IPS DF 6.9 (cell line): ENCODE measurements at places on chromosomes 5 and 9.

DNA sequence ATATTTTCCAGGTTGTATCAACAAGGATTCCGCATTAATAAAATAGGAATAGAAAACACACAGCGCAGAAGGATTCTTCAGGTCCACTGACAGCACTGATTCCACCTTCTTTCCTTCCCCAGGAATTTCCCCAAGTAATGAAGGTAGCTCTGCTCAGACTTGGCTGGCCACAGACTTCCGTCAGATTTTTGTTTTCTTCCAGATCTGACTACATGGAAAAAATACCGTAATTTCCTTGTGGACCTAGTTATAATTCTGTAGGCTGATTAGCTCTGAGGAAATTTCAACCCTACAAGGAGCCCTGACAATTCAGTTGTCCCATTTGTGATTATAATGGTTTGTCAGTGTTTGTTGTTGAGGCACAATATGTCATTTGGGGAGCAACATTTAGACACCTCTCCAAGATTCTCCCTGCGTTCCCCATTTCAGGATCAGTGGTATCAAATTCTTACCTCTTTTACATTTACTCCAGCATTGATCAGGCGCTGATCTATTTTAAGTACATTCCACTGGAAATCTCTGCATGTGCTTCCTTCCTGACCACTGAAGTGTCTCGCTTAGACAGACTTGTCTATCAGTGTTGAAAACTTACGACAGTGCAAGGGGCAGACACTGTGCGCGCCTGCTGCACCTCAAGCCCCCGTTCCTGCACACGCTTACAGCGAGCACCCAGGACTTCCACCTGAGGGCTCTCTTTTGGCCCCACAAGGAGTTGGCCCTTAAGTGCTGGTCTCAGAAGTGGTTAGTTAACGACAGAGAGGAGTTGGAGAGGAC, 94.8 kb downstream of the LHFPL2 start:
- DNase-seq = no peak

GRCh38 chr5:110903966-110904365, 165.2 kb downstream of the SLC25A46 start:
- DNase-seq = no peak

DNA sequence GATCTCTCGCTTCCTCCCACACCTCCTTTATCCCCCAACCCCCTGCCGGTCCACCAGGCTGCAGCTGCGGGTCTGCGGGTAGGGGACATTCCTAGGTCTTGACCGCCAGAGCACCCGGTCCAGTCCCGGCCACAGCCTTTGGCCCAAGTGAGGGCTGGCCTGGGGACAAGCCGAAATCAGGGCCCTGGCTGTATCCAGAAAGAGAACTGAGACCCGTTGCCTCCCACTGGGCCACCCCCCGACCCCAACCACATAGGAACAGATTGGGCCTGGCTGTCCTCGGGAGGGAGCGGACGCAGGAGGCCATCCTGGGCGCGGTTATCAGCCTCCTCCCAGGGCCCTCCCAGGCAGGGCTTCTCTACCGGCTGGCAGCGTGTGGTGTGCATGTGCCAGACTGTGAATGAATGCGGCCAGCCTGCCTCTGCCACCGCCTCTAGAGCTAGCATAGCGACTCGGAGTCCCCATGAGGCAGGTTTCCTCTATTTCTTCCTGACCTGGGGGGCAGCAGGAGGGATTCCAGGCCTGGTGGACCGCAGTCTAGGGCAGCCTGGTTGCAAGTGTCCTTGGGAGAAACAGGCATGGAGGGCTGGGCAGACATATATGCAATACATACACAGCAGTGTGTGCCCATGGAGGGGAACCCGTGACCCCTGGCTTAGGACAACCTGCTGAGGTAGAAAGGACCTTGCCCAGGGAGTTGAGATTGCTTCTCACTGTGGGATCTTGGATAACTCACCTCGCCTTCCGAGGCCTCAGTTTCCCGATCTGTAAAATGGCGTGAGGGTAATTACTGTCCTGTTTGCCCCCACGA, 1.2 kb downstream of the N4BP3 start:
- DNase-seq = no peak

- DNase-seq = no peak
Measured at GRCh38 chr5:2569774-2570542, 181.5 kb downstream of the IRX2 start.

DNA sequence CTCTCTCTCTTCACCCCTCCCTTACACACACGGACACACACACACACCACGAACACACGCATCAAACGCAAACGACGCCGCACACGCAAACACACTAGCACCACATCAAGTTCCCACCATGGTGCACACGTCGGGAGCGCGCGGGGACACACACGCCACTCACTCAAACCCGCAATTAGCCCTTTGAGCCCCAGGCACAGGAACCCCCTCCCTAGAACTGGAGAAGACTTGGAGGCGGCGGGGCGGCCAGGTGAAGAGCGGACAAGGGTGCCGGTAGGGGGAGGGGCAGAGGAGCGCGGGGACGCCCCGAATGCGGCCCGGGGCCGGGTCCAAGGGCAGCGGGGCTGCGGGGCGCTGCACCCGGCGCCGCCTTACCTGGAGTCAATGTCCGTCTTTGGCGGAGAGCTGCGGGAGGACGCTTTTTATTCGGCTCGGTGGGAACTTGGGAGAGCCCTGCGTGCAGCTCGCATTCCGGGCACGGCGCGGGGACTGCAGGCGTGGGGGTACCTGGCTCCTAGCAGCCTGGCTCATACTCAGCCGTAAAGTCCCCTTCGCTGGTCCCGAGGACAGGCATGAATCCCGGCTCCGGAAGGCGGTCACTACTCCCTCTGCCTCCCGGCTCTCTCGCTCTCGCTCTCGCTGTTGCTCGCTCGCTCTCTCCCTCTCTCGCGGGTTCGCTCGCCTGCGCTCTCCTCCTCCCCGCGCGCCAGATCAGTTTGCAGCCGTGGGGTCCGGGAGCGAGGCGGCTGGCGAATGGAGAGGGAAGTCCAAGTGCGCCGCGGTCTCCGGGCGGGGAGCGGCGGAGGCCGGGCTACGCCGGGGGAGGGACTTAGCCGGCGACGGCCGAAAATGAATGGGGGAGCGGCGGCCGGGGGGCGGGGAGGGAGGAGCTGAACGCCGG, at the start of gene BRINP1:
Gene BRINP1, minus strand, starts transcription at position 755 of the 901 bp plus-strand sequence. CDS start 56,080 bp downstream, outside the sequence.
- DNase-seq = no peak

DNA sequence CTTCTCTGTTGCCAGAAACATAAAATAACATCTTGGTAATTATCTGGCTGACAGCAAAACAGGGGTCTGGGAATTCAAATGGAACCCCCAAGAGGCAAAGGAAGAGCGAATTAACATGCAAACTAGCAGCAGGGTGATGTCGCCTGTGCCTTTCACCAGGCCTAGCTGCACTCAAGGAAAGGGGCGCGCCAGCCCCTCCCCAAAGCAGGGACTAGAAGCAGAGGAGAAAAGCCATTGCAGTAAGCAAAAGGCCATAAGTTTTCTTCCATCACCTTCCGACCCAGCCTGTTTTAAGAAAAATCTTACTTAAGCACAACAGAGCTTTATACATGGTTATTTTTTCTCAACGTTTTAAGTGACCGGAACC, 539 bp downstream of the POC5 start:
- no peak for DNase-seq

GRCh38 chr5:180717989-180718388, 21.9 kb downstream of the OR2Y1 start:
- DNase-seq = no peak

GRCh38 chr5:170522211-170523141, 18.7 kb downstream of the KCNIP1 start:
- no peak for DNase-seq

- no peak for DNase-seq
Measured at GRCh38 chr9:93891050-93891449, 64.1 kb downstream of the BARX1 start.

GRCh38 chr5:160837749-160838593, 14.0 kb downstream of the ATP10B start:
- DNase-seq = no peak

- no peak for DNase-seq
Measured at GRCh38 chr5:56095579-56096102, 100.9 kb upstream of the IL6ST start.

GRCh38 chr5:126133424-126133823, 289.8 kb upstream of the GRAMD2B start:
- no peak for DNase-seq

DNA sequence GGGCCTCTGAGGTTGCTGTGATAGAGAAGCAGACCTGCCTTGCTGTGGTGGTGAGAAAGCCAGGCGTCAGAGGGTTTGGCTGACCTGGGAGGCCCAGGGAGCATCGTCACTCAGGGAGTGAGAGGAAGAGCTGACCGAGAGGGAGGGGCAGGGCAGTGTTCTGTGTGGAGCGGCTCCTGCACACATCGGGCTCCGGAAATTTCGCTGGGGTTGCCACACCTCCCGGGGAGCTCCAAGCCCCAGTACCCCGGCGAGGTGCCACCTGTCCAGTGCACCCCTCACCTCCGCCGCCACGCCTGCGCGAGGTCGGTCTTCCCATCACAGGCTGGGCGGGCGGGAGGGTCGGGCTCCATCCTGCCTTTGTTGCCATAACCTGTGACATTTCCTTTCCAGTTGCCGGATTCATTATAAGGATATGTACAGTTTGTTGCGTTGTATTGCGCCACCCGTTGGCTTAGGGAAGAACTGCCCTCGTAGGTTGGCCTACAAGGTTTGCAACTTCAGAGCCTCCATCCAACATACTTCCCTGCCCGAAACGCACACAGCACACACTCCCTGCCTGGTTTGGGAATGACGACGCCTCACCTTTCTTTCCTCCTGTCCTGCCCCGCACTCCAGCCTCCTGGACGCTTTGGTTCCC, 223.2 kb downstream of the CACNA1B start:
- DNase-seq = peak; percentile 9

GRCh38 chr5:145531038-145531734, 304.0 kb downstream of the PRELID2 start:
- no peak for DNase-seq

DNA sequence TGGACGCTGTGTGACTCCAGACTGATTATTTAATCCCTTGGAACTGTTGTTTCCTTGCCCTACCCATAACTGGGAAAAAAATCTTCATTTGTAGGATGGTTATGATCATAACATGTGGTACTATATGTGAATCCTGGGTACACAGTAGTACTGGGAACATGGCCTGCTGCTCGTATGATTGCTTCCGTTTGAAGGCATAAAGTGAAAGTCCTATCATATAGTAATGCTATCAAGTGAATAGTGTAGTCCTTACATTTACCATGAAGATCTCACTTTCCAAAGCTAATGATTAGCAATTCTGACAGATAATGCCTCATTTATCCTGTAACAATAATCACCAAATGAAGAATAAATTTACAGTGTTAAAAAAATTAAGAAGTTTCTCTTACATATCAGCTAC, 53.2 kb downstream of the MEF2C start:
- no peak for DNase-seq

GRCh38 chr9:117145811-117146490, 268.9 kb downstream of the ASTN2 start:
- DNase-seq = no peak

- no peak for DNase-seq
Measured at GRCh38 chr5:163604013-163604412, 98.6 kb downstream of the MAT2B start.

GRCh38 chr5:7494481-7495130, 98.7 kb downstream of the ADCY2 start:
- no peak for DNase-seq

DNA sequence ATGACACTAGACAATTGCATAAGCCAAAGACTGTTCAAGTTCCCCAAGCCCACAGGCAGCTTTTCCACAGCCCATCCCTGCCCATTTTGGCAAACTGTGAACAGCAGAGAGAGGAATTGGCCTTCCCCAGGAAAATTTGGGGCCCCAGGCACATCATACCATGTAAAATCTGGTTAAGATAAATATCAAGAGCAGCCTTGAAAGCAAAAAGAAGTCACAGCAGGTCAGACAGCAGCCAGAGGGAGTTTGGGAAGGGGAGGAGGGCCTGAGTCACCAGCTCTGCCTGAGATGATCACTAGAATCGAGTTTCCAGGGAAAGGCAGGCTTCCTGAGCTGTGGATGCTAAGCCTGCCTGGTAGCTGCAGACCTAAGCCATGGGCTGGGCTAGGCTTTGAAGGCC, 179.2 kb downstream of the RFK start:
- DNase-seq = no peak

GRCh38 chr5:39376293-39376714, 12.0 kb upstream of the C9 start:
- peak; percentile 41 for DNase-seq

DNA sequence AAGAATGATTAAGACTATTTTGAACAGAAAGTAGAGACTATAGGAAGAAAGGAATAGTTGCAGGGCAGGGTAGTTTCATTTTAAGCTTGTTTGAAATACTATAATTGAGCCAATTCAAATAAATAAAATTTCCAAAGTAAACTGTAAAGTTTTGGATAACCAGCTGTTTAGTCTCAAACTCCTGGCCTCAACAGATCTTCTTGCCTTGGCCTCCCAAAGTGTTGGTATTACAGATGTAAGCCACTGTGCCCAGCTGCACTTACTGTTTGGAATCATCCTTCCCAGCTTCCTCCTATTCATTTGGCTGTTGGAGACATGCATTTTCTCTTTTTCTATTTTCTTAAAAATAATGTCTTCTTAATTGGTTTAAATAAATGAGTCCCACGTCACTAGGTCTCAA, 231.0 kb downstream of the NNT start:
- DNase-seq = no peak

GRCh38 chr5:77360381-77360780, 131.7 kb downstream of the WDR41 start:
- DNase-seq = no peak

GRCh38 chr5:6408627-6409446, 30.5 kb upstream of the MED10 start:
- no peak for DNase-seq

DNA sequence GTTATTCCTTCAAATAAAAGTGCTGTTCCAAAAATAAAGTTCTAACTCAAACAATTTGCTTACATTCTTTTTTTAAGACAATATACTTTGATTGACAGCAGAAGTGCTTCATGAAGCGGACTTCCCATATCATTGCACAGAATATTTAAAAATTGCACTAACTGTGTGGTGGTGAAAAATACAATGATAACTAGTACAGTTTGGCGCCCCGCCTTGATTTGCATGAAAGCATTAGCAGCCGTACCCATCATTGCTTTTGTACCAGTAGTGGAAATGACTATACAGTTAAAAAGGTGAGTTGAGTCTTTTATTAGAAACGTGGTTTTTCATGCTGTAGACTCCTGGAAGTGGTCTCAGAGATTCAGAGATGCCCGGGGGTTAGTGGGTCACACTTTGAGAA, 69.5 kb upstream of the MAP3K1 start:
- no peak for DNase-seq

DNA sequence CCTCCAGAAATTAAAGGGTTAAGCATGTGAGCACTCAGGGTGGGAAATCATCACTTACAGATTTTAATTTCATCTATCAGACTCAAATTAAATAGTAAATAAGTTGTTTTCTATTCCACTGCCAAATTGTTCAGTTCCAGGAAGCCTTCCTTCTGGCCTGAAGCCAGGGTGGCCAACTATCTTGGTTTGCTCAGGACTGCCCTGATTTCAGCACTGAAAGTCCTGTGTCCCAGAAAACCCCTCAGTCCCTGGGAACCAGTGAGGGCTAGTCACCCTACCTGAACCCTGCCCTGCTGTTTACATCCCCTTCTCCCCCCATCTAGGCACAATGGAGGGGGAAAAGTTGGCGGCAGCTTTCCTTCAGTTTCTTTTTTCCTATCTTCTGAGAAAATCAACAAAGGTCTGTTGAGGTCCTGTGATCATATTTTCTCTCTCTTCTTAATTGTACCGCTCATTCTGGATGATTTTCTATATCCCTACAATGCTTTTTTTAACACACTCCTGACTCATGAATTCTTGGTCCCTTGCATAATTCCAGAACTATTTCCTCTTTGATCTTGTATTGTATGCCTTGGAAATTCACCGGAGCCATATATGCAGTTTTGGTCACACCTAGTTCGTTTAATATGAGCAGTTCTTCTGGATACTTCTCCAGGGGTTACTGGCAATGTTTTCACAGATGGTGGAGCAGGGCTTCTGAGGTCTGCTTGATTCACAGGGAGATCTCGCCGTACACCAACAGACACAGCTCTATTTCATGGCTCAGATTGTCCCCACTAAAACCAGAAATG, 103.8 kb downstream of the MAP1B start:
- DNase-seq = no peak
